ENCODE measurements at places on chromosomes 4 and X.

DNA sequence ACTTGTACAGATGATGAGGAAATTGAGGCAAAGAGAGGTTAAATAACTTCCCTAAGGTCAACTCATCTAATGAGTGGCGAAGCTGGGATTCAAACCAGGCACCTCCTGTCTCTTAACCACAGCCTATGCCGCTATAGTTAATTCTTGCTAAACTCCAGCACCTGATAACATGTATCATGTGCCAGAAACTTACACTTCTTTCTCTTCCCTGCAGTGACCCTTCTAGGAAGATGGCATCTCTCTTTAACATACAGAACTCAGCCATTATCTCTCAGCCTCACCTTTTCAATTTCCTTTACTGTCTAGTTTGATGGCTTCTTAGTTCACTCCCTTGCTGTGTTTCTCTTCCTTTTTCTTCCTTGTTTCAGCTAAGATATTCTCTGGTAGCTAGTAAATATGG, 2.5 kb downstream of the VBP1 start:
- DNase-seq, result no peak

GRCh38 chr4:139921429-139922184, 232.4 kb downstream of the MAML3 start:
- DNase-seq, result no peak

- peak; percentile 6 for DNase-seq
Measured at GRCh38 chrX:97389761-97390192, 506.1 kb downstream of the RPA4 start.

DNA sequence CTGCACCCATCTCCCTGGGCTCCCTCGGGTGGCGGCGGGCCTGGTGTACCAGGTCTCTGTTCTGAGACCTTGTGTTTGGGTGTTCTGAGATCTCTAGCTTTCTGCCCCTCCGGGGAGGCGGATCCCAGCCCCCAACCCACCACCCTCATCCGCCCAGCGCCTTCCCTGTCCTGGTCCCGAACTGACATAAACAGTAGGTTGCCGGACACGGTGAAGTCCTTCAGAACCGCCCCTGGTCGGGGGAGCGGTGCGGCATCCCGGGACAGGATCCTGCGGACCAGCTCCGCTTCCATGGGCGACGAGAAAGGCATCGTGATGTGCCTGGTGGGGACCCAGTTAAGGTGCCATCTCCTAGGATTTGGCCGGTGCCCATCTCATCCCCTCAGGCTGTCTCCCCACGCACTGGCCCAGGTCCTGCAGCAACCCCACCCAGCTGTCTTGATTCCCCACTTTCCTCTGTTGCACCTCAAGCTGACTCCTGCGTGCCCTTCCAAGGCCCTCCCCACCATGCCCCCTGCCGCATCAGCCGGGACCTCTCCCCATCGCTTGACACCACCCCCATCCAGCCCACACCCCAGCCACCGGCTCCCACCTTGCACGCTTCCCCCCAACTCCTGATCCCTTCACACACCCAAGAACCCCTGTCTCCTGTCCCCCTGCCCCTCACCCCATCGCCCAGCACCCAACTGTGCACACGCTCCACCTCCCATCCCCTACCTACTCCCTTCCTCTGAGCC, 900 bp downstream of the CTAG2 start:
- no peak for DNase-seq

DNA sequence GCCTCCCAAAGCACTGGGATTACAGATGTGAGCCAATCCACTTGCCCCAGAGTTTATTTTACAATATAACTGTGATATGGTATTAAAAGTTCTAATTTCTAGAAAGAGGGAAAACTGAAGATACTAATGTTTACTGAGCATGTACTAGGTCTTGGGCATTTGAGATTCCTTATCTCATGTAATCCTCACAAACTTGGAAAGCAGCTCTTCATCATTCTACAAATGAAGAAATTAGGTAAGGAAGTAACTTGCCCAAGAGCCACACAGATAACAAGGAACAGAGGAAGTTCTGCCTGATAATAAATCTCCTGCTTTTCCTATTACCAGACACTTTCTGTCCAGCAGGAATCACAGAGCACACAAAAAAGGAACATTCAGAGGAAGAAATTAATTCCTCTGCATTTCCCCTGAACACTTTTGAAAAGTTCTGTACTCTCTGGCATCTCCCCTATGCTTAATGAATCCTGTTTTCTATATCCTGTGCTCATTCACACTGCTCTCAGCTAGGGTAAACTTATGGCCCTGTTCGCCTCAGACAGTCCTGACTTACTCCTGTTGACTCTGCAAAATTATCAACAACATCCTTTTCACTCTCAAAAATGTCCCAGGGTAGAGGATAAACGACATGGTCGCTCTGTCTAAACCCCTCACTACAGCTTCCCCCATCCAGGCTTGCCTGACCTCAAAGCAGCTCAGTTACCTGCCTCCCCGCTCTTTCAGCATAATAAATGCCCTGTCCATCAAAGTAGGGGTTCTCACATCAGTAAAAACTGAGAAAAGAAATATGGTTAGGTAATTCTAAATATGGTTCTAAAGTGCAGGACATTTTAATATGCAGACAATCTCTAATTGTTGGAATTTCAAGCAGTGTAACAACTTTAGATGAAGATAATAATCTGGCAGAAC, 13.6 kb downstream of the SH3RF1 start:
- DNase-seq, result no peak

DNA sequence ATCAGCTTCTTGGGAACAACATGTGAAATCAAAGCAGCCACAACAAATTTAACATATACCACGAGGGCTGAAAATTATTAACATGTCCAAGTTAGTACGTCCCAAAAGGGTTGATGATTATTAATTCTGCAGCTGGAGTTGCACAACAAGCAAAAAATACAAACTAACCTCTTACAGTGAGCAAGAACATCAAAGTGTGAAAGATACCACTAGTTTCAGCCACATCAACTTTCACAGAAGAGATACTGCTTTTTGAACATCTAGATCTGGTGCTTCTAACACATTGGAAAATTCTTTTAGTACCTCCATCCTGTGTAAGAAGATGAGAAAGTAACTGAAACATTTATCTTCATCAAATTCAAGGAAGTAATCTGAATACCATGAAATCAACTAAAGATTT, 334.1 kb downstream of the PCDH7 start:
- DNase-seq, result no peak

DNA sequence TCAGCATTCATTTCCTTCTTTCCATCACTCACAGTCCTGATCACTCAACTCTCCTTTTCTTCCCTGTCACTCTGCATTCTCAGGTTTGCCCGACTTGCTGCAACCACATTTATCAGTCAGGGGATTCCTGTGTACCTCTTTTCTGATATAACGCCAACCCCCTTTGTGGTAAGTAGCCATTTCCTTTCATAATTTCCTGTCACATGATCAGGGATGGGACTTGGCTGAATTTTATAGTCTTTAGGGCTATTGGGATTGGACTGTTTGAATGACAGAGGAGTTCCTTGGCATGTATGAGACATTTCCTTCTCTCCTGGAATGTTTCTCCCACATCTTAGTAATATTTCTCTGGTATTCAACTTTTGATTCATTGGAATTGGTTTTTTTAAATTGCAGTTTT, 11.0 kb downstream of the PGM2 start:
- DNase-seq, result no peak

DNA sequence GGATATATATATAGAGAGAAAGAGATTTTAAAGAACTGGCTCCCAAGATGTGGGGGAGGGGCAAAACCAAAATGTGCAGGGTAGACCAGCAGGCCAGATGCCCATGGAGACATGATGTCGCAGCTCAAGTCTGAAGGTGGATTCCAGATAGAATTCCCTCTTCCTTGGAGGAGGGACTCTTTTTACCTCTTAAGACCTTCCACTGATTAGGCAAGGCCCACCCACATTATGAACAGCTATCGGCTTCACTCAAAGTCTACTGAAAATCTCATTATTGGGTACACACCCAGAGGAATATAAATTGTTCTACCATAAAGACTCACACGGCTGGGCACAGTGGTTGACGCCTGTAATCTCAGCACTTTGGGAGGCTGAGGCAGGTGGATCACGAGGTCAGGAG, 59.3 kb downstream of the DHRSX start:
- DNase-seq, result no peak

- DNase-seq, result peak; percentile 2
Measured at GRCh38 chr4:173252024-173252935, 81.9 kb downstream of the HMGB2 start.

DNA sequence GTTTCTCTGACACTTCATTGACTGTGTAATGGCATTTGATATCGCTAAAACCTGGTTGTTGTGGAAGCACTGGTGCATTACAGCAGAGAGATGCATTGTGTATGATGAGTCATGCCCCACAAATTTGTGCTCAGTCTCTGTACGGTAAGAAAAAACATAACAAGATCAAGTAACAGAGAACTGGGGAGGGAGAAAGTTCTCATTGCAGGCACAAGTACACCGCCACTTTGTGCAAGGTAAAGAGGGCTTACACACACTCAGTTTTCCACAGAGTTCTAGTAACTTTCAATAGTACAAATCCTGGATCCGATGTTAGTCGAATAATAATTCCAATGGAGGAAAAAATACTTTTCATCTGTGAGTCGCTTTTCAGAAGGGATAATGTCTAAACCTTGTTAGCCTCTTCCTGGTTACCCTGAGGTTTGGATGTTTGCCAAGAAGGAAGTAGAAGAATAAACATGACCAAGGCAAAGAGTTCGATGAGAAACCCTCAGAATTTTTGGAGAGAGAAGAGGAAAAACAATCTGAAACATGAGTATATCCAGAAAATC, 512.5 kb upstream of the SLIT2 start:
- peak; percentile 62 for DNase-seq

- DNase-seq, result no peak
Measured at GRCh38 chr4:5500165-5500564, 208.2 kb downstream of the EVC2 start.

- no peak for DNase-seq
Measured at GRCh38 chr4:177400030-177400429, 42.2 kb downstream of the AGA start.

DNA sequence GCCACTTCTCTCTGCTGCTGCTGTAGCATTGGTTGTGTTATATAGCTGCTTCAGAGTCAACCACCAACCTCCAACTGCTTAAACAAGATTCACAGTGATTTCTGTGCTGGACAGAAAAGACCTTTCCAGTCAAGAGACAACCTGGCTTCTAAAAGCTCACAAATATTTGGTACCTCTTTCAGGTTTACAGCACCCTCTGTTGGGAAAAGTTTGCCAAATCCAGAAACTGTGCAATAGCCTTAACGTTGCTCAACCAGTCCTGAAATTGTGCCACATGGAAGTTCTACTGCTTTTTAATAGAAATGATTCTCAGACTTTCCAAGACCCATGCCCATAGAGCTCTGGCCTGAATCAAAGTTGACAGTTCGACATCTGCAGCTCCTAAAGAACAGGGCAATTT, 842.1 kb upstream of the HTR2C start:
- no peak for DNase-seq

DNA sequence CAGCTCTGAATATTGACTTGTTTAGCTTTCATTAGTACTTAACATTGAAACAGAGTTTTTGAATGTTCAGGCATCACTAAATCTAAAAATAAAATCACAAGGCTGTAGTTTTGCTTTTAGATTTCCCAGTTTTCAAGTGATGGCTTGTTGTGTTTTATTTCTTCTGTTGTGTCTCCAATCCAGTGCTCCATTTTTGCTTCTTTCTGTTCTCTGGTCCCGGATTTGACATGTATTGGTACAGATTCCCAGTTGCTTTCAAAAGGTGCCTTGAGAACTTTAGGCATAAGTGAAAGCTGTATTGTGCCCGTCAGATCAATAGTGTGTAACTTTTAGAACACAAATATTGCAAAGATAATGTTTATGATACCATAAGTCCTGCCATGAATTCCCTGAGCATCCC, 53.2 kb downstream of the ARHGAP10 start:
- DNase-seq, result no peak

DNA sequence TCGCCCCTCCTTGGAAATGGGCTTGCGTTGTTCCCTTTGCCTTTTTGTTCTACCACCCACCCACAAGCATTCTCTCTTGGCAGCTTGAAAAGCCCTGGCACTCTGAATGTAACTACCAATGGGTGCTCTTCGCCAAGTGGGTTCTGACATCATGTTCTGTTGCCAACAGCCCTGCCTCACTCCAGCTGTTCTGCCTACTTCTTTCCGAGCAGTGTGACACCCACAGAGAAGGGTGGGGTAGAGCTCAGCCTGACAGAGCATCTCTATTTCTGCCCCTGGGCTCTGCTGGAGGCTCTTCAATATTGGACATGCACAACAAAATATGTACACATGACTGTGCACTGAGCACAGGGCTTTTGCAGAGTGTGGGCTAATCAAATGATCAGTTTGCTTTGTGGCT, 15.6 kb upstream of the EXOSC9 start:
- peak; percentile 12 for DNase-seq

GRCh38 chr4:113869743-113870375, 108.3 kb upstream of the CAMK2D start:
- DNase-seq, result no peak

DNA sequence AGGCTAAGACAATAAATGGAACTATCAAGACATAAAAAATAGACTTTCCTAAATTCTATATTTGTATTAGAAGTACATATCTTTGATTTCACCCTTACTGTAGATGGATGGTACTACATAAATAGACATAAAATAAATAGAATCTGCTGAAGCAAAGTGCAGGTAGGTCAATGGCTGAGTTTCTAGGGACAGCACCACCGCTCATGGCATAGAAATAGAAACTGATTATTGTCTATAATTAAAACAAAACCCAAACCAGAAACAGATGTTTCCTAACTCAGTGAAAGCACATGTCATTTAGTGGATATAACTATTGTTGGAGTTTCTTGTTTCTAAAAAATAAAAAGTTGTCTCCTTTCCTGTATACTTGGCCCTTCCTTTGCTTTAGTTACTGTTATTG, 387.3 kb upstream of the ADGRL3 start:
- no peak for DNase-seq

GRCh38 chrX:119290476-119290875, 54.4 kb downstream of the PGRMC1 start:
- DNase-seq, result no peak

DNA sequence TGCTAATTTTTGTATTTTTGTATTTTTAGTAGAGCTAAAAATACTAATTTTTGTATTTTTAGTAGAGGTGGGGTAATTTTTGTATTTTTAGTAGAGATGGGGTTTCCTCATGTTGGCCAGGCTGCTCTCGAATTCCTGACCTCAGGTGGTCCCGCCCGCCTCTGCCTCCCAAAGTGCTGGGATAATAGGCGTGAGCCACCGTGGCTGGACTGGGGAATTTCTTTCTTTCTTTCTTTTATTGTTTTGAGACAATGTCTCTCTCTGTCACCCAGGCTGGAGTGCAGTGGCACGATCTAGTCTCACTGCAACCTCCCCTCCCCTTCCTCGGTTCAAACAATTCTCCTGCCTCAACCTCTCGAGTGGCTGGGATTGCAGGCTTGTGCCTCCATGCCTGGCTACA, 83.0 kb downstream of the FAM193A start:
- DNase-seq, result no peak

GRCh38 chr4:184410748-184411147, 63.6 kb downstream of the IRF2 start:
- no peak for DNase-seq

All from T1000 (cell line).